ENCODE measurements at places on chromosomes 11 and 22.

GRCh38 chr11:34789196-34789834 is 126.9 kb downstream of the APIP start:
- no peak for DNase-seq

- DNase-seq = no peak
Observed at GRCh38 chr11:33617672-33618350, 82.8 kb downstream of the C11orf91 start.

DNA sequence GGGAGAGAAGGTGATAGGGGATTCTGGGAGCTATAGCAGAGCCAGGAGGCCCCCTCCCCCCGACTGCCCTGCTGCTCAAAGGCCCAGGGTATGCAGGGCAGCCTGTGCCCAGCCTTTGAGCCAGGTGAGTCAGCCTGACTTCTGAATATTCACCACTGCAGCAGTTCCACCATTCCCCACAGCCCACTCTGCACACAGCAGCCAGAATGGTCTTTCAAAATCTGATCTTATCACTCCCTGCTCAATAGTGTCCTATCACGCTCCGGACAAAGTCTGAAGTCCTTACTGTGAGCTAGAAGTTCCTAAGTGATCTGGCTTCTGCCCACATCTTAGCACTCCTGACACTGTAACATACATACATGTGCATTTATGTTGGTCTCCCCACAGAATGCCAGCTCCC is 111.7 kb downstream of the BUD13 start:
- no peak for DNase-seq

DNA sequence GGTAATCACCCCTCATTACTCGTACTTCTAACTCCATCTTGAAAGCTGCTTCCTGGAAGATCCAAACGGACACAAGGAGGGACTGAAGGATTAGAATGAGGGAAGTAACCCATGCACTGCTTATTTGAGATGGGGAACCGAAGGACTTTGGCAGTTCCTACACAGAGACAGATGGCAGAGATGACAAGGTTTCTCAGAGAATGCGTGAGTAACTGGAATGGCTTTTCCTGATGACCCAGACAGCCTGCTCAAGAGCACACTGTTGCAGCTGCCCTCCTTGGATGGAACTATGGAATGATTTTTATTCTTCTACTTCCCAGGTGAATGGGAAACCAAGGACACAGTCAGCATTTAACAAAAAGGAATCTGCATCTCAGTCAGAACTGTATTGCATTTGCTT is 7.3 kb downstream of the KCNJ11 start:
- no peak for DNase-seq

DNA sequence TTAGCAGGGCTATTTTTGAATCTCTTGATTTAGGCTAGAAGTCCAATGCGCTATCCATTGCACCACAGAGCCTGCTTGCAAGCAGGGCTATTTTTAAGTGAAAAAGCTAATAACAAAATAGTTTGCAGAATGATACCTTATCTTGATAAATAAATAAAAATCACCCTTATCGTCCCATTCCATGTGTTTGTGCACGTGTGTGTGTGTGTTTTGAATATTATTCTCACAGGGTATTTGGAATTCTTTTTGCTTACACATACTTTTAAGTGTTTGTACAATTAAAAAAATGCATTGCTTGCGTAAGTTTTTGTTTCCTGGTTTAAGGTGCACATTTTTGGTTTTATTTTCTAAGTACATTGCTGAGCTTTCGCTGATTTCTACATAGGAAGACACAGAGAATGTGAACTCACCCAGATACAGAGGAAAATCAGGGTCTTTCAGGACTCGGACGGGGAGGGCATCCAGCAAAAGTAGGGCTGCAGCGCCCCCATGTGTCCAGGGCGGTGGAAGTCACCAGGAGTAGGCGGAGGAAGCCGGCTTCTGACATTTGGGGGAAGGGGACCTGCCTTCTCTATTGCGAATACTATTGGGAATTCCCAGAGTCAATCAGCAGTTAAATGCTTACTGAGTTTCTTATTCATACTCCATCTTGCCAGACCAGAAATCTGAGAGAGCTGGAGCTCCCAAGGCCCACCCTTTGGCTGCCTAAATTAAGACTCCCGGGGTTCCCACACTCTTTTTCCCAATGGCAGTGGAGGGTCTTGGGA is 27.3 kb downstream of the SLC1A2 start:
- peak; percentile 48 for DNase-seq

GRCh38 chr11:50098186-50098725 is 65.6 kb downstream of the OR4C45 start:
- DNase-seq = no peak

GRCh38 chr22:43236411-43237166 is 49.7 kb upstream of the TTLL12 start:
- no peak for DNase-seq

DNA sequence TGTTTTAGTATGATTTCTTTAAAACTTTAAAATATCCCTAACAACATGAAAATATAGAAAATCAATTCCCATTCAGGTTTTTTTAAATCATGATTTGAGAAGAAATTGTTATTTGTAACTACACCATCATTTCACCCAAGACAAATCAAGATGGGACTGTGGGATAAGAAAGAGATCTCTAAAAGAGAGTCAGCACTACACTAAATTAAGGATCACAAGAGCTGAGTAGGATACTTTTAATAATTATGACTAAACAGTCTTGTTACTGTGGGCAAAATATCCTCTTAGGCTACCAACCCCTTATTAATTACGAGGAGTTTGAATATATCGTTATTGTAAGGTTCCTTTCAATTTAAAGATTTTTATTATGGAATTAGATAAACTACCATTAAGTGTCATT is 3.0 kb downstream of the GAS2 start:
- no peak for DNase-seq

GRCh38 chr11:19526119-19526518 is 186.5 kb upstream of the NAV2 start:
- DNase-seq = no peak

GRCh38 chr11:27108809-27109208 is 68.2 kb downstream of the BBOX1 start:
- DNase-seq = no peak

GRCh38 chr11:122741613-122742300 is 86.2 kb downstream of the UBASH3B start:
- no peak for DNase-seq

DNA sequence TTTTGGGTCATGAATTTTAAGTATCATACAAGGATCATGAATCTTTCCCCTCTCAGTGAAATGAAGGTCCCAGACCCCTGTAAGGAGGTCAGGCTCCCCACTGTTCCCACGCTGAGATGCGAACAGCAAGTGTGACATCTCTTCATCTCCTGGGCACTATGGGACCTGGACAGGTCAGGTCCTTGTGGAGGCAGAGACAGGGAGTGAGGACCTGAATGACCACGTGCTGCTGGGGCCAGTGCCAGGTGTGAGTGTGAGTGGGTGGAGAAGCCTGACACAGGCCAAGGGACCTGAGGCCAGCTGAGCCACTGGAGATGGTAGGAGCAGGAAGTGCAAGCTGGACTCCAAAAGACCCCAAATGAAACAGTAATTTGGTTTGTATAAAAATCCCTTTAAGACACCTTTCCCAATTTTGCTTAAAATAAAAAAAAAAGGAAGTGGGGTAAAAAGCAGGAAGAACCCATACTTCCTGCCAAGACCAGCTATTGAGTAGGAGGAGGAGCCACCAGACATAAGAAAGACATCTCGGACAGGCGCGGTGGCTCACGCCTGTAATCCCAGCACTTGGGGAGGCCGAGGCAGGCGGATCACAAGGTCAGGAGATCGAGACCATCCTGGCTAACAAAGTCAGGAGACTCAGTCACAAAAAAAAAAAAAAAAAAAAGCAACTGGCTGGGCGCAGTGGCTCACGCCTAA is 35.4 kb upstream of the SERPIND1 start:
- DNase-seq = no peak

- DNase-seq = no peak
Observed at GRCh38 chr22:44639891-44640617, 62.0 kb upstream of the PRR5 start.

- DNase-seq = no peak
Observed at GRCh38 chr11:45930031-45930794, 7.8 kb downstream of the LARGE2 start.

DNA sequence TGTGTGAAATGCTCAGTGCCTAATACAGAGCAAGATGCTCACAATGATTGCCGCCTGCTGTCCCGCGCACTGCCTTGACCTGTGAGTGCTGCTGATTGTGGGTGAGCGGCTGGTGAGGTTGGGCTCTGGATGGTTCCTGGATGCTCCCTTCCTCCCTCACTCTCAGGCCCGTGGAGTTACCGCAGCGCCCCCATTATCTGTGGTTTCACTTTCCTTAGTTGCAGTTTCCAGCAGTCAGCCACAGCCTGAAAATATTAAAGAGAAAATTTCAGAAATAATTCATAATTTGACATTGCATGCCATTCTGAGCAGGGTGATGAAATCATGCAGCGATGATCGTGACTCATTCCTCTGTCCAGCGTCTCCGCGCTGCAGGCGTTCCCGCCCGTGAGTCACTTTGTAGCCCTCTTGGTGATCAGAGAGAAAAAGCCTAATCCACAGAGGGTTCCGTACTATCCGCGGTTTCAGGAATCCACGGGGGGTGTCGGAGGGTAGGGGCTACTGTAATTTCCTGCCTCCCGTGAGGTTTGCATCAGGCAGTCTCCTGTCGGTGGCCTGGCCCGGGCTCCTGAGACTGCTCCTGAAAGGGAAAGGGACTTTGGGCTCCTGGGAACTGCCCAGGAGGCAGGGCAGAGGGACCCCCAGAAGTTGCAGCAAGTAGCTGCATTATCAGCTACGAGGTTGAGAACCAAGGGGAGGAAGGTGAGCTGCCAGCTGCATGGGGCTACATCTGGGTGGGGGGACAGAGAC is 10.6 kb downstream of the RPL3 start:
- no peak for DNase-seq

GRCh38 chr11:134432776-134433175 is 20.7 kb upstream of the B3GAT1 start:
- DNase-seq = no peak

DNA sequence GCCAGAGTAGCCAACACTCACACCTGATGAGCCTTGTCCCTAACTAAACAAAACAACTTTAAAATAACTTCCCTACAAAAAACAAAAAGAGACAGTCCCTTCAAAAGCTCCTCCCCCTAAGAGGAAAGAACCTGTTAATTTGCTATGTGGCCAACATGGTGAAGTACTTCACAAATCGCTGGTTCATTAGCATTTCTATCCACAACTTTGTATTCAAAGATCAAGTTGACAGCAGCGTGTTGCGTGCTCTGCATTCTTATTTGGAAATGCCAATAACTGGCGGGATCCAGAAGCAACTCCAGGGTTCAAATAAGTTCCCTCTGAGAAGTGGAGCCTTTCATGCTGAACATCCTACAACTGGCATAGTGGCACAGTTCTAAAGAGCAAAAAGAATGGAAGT is 48.6 kb downstream of the CADM1 start:
- DNase-seq = no peak

DNA sequence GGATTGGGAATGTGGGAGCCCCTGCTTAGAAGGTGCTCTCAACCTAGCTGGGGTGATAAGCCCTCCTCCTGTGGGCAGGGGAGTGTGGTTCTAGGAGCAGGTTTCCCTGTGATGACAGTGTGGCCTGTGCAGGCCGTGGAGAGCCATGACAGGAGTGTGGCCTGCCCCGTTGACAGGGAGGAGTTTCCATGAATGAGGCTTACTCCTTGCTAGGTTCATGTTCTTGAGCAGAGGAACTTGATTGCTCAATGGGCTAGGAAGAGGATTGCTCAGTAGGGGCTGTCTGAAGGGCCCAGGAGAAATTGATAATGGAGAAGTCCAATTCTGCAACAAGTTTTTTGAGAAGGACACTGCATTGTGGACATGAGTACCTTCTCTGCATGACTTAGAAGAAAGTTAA is 92.0 kb downstream of the PPP6R3 start:
- no peak for DNase-seq

- DNase-seq = no peak
Observed at GRCh38 chr22:42156598-42156997, 26.0 kb upstream of the CYP2D6 start.

GRCh38 chr11:70711095-70711910 is 313.0 kb downstream of the CTTN start:
- no peak for DNase-seq

GRCh38 chr11:83691451-83691950 is 405.3 kb upstream of the CCDC90B start:
- no peak for DNase-seq

- DNase-seq = no peak
Observed at GRCh38 chr11:85749884-85750283, 61.1 kb downstream of the SYTL2 start.

DNA sequence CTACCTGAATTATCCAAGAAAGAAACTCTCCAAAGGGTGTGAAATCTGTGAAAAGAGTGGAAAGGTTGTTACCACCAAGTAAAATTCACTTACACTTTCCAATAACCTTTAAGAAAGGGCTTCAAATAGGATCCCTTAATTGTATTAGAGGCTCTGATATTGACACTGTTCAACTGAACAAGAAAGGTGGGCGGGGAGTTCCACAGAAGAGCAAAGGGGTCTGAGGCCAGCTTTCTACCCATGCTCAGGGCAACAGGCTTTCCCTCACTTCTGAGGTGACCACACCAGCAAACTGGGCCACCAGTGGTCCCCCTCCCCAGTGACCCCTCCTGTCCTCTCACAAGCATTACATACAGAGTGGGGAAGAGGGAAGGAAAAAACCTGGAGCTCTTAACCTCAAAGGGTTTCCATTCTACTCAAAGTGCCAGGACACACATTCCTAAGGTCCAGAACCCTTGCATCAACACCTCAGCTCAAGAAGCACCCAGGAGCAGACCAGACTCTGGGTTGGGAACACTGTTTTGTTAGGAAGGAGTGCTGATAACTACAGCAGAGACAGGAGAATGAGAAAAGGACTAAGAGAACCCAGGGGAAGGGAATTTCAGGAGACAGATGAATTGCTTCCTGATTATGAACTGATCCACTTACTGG is 71.6 kb upstream of the AKIP1 start:
- DNase-seq = no peak

GRCh38 chr11:125768336-125769046 is 10.1 kb downstream of the PATE2 start:
- no peak for DNase-seq

DNA sequence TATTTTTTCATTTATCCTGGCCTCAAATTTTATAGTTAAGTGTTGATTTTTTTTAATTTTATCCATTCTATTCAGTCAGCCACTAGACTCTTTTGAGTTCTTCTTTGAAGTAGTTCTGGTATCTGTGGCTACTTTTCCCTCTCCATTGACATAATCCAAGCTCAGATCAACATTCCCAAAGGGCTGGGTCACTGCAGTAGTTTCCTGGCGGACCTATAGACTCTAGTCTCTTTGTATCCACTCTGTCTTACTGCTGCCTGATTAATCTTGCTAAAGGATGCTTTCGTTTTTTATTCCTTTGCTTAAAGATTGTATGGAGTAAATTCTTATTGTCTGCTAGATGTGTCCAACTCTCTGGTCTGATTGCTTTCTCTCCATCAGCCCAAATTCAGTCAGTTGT is 87.6 kb downstream of the UVRAG start:
- no peak for DNase-seq

GRCh38 chr11:34728609-34729008 is 107.7 kb downstream of the EHF start:
- no peak for DNase-seq

DNA sequence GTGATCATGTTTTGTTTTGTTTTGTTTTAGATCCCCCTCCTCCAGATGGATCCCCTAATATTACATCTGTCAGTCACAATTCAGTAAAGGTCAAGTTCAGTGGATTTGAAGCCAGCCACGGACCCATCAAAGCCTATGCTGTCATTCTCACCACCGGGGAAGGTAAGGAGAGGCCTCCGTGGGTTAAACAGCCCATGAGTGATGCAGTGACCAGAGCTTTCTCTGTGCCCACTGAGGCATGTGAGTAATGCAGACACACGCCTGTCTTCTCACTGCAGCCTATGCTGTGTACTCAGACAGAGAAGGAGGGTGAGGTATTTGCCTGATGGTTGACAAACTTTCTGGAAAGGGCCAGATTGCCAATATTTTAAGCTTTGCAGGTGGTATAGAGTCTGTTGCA is 73.7 kb upstream of the OR4B1 start:
- DNase-seq = no peak

Measured in occipital lobe (tissue), 3 donors.